ENCODE measurements at places on chromosomes 7 and 10. TPM values are rescaled to one million over a fixed set of nuclear protein-coding genes. Genes with fewer than 3 reads are reported as not detected.
A peak's percentile ranks its signal among the peaks of the same experiment; 100 is the strongest.

DNA sequence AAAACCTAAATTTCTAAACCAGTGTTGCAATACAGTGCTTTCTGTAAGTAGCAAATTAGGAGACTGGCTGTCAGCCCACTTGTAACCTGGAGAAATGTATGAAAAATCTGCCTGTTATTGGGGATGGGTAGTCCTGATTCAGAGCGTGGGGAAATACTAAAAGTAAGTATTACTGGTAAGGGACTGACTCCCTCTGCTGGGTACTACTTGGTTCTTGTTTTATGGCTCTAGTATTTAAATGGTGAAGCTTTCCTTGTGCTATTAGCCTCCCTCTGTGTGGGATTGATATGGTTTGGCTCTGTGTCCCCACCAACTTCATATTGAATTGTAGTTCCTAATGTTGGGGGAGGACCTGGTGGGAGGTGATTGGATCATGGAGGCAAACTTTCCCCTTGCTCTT is 886.1 kb downstream of the SORCS1 start:
- no peak for DNase-seq

DNA sequence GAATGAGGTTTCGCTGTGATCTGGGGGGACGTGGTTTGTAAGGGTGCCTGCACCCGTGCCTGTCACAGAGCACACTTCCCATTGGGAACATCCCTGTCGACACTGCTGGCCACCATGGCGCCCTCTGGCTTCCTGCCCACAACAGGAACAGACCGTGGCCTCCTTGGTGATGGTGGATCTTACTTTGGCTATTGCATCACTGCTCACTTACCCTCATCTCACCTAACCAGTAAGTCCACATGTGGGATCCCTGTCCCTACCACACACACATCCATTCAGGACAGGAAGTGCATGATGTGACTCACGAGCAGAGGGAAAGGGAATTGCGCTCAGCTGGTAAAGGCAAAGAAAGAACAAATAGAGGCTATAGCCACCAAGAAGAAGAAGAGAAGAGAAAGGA is 26.2 kb upstream of the SEC61G start:
- no peak for DNase-seq

DNA sequence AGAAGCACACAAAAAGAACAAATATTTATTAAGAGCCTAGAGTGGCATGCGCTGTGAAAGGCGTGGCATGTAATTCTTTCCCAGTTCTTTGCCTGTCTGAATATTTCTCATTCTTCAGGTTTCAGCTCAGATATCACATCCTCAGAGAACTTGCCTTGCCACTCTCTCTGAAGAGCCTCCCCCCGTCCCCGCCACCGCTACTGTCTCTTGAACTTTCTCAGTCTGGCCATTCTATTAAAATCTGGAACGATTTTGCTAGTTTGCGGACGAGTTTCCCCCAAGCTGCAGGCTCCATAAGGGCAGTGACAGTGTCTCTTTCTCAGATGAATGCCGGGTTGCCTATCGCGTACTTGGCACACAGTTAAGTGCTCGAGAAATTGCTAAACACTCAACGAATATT is 787 bp upstream of the PLEKHA1 start:
- DNase-seq: peak; percentile 2

DNA sequence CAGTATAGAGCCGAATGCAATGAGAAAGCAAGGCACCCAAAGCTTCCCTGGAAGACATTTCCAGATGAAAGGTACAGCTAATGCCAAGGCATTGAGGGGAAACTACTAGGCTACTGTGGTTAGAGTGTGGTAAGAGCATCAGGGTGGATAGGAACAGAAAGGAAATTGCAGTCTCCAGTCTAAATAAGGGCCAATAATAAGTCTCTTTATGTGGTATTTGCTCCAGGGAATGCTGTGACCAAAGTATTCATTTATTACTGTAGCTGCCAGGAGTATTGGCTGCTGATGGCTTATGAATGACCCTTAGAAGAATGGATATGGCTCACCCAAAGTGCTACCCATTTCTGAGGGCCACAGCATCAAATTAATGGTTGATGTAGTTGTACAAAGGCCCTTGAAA is 30.1 kb upstream of the POT1 start:
- DNase-seq: no peak

DNA sequence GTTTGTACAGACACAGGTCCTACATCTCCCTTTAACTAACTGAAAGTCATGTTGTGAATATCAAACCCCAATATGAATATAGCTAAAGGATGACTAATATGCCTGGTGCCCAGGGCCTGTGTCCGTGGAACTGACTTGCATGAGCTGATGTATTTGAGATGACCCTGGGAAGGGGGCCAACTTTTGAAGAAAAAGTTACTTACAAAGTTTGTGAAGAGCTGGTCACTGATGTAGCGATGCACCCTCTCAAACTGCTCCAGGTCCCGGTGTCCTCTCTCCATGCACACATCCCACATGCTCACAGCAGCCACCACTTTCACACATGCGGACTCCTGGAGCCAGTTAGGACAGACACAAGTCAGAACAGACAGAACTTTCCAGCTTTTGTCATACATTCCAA is 106.2 kb downstream of the ABCC2 start:
- DNase-seq: peak; percentile 39

- DNase-seq: no peak
Observed at GRCh38 chr7:70608229-70608628, 523.7 kb upstream of the GALNT17 start.

- no peak for DNase-seq
Observed at GRCh38 chr7:85078181-85078580, 108.7 kb downstream of the SEMA3D start.

The MEIG1 gene
- total RNA-seq: 0.32 TPM

The GPR141 gene
- 0.32 TPM for total RNA-seq

GRCh38 chr7:141228482-141228881 is 154.6 kb downstream of the TMEM178B start:
- no peak for DNase-seq

The PTF1A gene
- total RNA-seq: not detected

DNA sequence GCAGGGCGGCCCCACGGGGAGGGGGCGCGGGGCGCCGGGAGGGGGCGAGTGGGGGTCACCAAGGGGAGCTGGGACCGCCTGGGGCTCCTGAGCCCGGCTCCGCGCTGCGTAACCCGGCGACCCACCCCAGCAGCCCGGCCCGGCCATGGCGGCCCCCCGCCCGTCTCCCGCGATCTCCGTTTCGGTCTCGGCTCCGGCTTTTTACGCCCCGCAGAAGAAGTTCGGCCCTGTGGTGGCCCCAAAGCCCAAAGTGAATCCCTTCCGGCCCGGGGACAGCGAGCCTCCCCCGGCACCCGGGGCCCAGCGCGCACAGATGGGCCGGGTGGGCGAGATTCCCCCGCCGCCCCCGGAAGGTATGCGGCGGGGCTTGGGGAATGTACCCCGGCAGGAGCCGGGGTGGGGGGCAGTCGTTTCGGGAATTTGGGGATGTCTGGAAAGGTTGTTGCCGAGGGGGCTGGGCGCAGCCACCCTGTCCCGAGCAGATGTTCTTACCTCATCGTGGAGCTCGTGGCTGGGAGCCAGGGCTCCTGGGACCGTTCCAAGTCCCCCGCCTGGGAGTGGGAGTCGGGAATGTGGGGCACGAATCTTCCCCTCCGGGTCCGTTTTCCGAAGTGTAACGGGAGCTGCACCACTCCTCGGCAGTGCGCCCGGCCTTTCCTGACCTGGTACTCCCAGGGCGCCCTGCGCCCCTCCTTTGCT is 431 bp downstream of the ZYX start:
- peak; percentile 80 for DNase-seq

The ADAMTS14 gene
- total RNA-seq: 1.6 TPM

DNA sequence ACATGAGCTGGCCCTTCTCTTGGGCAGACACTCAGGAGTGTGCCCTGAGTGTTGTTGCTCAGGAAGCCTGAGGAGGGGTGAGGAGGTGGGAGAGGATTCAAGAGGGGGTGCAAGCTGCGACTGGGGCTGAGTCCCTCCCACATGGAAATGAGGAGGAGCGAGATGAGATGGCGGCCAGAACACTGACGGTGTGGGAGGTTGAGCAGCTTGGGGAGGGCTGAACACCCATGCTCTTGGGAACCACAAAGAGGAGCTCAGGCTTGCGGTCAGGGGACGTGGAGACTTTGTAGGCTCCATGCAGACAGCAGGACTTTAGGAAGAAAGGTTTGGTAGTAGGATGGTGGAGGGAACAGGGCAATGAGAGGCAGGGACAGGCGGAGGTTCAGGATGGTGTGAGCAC is 163.2 kb upstream of the SHH start:
- no peak for DNase-seq

DNA sequence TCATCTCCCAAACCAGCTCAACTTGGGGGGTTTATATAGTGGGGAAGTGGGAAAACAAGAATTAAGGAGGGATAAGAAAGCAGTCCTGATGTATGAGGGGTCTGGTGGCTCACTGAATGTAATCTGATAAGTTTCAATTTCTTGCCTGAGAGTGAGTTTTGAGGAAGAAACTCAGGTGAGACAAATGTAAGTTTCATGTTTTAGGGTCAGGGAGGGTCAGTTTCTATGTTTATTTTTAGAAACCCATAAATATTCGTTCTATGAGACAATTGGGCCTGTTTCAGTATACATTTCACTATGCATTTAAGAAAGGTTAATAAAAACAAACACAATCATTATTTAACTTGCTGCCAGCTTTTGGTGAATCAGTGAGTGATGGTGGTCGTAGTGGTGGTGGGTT is 128.0 kb upstream of the MBL2 start:
- no peak for DNase-seq

GRCh38 chr10:24650669-24651391 is 72.9 kb downstream of the ARHGAP21 start:
- DNase-seq: no peak

The CCL26 gene
- 0.64 TPM for total RNA-seq

DNA sequence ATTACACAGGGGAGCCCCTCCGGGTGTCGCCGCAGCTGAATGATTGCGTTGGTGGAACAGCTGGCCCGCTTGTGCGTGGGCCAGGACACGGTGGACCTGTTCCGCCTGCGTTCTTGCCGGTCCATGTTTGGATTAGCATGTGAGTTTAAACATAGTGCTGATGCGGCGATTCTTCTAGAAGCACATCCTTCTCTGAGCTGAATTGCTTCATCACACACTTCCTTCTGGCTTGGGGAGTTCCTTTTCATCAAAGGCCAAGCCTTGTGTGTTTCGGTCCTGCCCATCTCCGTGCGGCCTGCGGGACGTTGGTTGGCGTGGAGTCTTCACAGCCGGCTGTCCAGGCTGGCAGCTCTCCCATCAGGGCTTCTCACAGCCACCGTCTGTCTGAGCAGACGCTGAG is 45.5 kb upstream of the SLC29A4 start:
- DNase-seq: peak; percentile 67

- DNase-seq: no peak
Observed at GRCh38 chr10:7587168-7587864, 79.5 kb downstream of the ITIH5 start.

DNA sequence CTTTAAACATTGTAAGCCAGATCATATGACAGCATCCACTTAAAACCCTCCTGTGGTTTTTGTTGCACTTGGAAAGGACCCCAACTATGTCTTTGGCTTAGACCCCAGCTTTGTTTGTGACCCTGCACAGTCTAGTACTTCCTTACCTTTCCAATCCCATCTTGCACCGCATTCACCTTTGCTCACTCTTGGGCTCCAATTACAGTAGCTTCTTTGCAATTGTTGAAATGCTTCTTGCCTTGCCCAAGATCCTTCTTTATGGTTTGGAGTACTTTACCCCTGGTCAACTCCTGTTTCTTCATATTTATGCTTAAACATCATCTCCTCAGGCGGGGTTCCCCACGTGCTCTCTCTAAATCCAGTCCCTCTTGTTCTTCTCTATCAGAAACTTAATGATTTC is 162.6 kb downstream of the PTEN start:
- no peak for DNase-seq

DNA sequence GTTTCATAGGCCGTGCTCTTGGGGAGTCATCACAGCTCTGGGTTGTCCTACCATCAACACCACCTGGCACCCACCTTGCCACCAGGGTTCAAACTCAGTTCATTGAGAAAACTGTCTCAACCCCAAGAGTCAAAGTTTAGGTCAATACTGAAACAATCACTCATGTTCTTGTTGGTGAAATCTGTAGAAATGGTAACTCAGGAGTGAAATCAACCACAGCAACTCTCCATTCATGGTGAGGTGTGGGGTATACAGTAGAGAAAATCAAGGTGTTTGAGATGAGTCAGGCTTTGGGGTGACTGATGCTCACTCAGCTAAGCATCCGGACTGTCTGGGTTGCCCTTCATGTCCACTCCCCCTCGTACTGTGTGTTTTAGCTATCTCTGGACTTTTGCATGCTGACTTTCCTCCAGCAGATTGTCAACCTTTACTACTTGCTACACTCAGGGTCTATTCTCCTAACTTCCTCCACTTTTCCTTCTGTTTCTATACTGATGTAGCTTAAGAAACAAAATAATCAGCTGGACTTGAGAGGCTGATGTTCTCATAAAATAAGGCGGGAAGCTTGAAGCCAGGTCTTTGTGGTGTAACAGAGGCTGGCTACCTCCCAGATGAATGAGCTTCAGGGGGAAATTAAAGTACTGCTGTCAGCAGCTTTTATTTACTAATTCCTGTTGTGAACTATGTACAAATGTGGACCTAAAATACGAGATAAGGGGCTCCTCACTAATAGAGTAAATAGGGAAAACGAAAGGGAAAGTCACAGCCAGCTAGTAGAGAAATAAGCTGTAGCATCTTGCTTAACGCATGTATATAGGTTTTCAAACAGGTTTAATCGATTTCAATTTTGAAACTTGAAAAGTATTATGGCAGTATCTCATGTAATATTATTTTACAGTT is 173.6 kb upstream of the AKR1E2 start:
- DNase-seq: peak; percentile 25

DNA sequence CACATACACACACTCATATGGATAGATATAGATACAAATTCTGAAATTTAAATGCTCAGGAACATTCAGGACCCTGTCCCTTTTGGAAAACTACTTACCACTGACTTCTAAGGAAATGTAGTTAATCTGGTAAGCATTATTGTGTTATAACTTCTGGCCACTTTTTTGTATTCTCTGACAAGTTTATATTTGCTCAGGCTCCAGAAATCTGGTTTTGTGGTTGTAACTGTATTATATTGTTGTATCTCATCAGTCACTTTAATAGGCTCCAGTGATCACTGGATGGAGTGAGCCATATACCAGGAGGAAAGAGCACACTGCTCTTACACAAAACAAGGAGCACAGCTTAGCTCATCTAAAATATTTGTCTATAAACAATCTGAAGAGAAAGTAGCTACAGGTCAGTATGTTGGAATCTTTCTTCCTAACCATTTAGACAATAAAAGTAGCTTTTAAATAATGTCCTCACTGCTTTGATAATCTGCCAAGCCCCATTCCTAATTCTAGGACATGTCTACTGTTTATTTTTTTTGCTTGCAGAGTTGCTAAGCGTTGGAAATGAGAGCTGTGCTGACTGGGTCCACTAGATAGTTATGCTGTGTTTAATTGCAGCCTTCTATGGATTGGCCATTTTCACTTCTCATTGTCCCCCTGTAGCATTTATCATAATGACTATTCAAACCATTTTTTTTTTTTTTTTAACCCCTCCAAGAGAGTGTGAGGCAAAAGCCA is 43.8 kb downstream of the SMNDC1 start:
- peak; percentile 61 for DNase-seq

DNA sequence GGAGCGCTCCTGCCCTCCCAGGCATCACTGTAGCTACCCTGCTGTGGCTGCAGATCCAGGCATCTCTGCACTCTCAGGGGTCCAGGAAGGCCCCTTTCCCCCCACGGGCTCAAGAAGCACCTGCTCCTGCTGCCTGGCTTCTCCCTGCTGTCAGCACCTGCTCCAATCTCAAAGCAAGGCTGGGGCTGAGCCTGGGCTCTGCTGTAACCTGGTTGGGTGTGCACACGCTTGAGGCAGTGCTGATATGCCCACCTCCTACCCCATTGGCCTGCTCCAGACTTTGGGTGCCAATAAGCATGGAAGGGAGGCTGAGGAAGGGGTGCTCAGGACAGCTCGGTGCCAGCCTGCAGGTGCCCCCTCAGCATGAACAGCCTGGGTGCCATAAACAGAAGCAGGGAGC is 185.0 kb downstream of the ZNF438 start:
- DNase-seq: no peak

The RHOBTB1 gene
- 42.2 TPM for total RNA-seq

Measured in fibroblast of villous mesenchyme (primary cell).